ENCODE measurements at places on chromosomes 7 and 10. TPM values are rescaled to one million over a fixed set of nuclear protein-coding genes. Genes with fewer than 3 reads are reported as not detected.

Gene TMEM178B
- polyA plus RNA-seq: 0.52 TPM

Gene CALML3
- polyA plus RNA-seq: not detected

Gene MEST
- 776 TPM for polyA plus RNA-seq

DNA sequence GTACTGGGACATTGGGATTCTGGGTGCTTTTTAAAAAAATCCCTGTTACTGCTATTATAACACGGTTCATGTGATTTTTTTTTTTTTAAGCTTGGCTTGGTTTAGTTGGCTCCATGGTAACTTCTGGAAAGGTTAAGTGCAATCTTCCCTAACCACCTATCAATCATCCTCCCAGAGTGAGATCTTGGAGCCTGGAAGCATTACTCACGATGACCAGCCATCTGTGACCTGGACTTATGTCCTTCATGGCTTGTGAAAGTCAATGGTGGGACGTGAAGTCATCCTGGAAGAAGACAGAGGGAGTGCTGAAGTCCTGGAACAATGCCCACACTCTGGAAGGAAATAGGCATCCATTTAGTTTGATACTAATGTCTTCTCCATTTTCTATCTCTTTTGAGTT lies 135.5 kb upstream of the FRMD4A start:
- DNase-seq: peak; percentile 28

DNA sequence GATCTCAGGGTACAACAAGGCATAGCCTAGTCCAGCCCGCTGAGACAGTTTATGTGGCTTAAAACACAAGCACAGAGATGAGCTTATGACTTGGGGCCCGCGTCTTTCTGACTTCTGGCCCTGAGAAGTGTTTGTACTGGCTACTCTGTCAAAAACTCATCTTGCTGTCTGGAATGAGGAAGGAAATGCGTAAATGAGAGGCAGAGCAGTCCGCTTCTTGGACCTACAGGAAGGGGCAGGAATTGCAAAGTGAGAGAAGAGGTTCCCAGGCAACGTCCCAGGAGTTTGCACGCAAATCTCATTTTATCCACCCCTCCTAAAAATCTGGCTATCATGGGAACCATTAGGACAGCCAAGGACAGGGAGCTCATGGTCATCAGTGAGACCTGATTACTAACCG lies 5.5 kb downstream of the ANXA11 start:
- DNase-seq: no peak

GRCh38 chr7:46215987-46216567 lies 295.0 kb upstream of the IGFBP3 start:
- DNase-seq: no peak

- no peak for DNase-seq
These were observed 69.8 kb upstream of the DGKI start for GRCh38 chr7:137916564-137916963.

DNA sequence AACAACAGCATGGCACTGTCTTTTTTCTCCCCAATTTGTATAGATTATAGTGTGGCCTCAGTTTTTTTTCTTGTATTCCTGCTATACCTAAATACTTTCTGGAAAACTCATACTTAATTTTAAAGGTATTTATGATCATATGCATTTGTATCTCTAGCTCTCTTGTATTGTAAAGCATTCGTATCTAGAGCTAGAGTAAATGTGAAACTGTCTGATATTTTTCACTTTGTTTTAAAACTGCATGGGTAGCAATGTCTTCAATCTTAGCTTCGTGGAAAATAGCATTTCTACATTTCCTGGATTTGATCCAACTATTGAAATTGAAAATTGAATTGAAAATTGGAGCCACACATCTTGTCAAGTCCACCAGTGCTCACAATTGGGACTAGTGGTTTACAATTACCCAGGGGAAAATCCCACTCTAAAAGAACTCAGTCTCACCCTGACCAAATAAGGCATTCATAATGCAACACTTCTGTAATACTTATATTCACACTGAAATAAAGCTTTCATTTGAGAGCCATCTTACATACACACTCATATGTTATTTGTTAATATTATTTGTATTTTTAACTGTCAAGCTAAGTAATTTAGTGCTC lies 51.3 kb upstream of the KLF6 start:
- no peak for DNase-seq

DNA sequence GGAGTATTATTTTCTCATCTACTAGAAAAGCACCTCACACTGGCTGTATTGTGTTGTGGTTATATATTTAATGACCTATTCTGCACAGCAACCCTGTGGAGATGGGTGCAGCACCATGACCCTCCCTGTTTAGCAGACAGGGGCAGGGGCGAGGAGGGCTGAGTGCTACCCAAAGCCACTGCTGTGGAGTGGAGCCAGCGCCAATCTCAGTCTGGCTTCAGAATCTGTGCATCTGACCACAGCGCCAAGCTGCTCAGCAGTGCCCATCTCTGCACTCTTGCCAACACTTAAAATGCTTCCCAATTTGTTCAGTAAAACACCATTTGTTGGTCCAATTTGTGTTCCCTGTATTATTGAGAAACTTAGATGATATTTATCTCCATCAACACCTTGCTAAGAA lies 239.1 kb downstream of the ZMYND11 start:
- no peak for DNase-seq

DNA sequence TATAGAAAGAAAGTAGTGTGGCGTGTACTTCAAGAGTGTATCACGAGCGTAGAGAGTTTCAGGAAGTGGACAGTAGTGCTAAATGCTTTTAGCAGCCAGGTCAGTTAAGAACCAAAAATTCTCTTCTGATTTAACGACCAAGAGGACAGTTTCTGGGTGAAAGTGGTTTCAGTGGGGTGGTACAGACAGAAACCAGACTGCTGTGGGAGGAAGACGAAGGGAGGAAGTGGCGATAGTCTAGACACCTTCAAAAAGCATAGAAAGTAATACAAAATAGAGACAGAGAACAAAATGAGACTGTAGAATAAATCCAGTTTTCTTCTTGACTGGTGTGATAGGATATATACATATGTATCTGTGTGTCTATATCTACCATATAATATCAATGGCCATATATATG lies 93.5 kb downstream of the MBL2 start:
- DNase-seq: no peak

GRCh38 chr7:83836028-83836427 lies 187.1 kb upstream of the SEMA3E start:
- no peak for DNase-seq

Data from left kidney (tissue), 8 donors.